ENCODE measurements at places on chromosomes 2 and 18.

DNA sequence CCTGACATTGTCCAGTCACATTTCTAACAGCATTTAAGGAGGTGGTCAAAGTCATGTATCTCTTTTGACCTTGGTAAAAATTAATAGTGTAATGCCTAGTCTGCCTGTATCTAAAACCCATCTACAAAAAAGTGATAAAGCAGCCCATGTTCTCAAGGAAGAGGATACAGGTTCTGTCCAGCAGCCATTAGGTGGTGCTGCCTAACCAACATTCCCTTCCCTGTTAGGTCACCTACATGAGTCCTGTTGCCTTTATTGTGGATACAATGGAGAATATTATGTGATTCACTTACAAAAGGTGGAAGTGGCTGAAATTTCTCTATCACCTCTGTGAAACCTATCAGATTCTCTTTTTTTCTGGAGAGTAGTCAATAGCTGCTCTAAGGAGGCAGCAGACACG lies 52.5 kb downstream of the AQP4 start:
- DNase-seq: no peak
- H3K4me1 ChIP-seq: no peaks in the 10 kb centered on the region
- H3K4me3 ChIP-seq: no peak overlapping the region
- no peaks in the 10 kb centered on the region for H3K36me3 ChIP-seq
- H3K27ac ChIP-seq: no peak overlapping the region

DNA sequence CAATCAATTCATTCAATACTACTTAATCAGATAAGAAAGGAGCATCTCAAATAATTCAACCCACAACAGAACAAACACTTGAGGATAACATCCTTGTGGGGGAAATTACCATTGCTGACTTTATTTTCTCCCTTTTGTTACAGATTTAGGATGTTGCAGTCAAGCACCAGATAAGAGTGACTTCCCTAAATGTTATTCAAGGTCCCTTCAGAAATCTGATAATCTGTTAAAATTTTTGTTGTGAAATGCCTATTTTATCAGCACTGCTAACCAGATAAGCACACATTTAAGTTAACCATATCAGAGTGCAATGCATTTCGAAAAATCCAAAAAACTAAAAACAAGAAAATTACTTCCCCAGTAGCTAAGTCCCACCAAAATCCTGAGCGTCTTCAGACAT lies 33.5 kb downstream of the SUMO1 start:
- H3K4me1 ChIP-seq: no peaks in the 10 kb centered on the region
- H3K4me3 ChIP-seq: no peak overlapping the region
- H3K36me3 ChIP-seq: peaks cover 10% of the 10 kb centered on the region
- no peaks in the 10 kb centered on the region for H3K27me3 ChIP-seq
- DNase-seq: no peak

- no peaks in the 10 kb centered on the region for H3K27me3 ChIP-seq
- H3K27ac ChIP-seq: no peak overlapping the region
- peaks cover 9% of the 10 kb centered on the region for H3K4me1 ChIP-seq
- H3K36me3 ChIP-seq: no peaks in the 10 kb centered on the region
Observed at GRCh38 chr2:120313695-120314615, 32.0 kb upstream of the INHBB start.

DNA sequence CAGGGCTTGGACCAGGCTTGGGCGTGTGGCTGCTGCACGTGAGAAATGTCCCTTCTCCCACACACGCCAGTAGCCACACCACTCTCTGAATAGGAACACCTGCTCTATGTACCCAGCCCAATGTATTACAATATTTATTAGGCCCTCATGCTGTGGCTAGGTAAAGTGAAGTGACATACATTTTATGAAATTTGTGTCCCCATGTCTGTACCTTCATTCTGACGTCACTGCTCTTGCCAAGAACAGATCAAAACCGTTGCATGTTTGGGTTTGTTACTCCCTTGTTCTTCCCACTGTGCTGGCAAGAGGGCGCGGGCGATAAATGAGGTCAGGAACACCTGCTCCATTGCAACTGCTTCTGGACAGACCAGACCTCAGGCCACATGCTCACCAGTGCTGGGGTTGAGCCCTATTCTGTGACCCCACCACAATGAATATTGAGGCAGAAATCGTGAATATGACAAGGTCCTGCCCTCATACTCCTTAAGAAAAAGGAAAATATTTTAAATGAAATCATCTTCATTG lies 436.4 kb upstream of the SALL3 start:
- no peak for DNase-seq
- no peak overlapping the region for H3K4me3 ChIP-seq
- H3K27me3 ChIP-seq: no peaks in the 10 kb centered on the region
- H3K4me1 ChIP-seq: no peaks in the 10 kb centered on the region
- no peak overlapping the region for H3K27ac ChIP-seq
- H3K36me3 ChIP-seq: no peaks in the 10 kb centered on the region

GRCh38 chr2:120552800-120553481 lies 182.7 kb upstream of the GLI2 start:
- H3K4me3 ChIP-seq: no peak overlapping the region
- peak overlapping the region; percentile 53 for H3K27ac ChIP-seq
- H3K36me3 ChIP-seq: no peaks in the 10 kb centered on the region
- H3K27me3 ChIP-seq: no peaks in the 10 kb centered on the region
- DNase-seq: peak; percentile 79

DNA sequence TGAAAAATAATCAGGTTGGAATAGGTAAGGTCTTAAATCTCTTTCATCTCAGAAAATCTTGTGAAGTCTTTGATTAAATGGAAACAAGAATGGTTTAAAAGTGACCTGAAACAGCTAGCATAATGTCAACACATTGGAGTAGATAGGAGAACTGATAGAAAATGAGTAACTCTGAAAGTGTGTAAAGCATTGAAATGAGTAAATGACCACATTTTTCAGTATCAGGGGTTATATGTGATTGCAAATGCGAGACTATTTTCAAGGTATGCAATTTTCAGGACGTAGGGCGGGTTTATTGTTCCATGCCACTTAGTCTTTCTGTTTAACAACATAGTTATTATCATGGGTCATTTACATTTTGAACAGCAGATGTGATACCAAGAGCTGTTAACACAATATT lies 1383.2 kb downstream of the LRP1B start:
- no peak overlapping the region for H3K4me3 ChIP-seq
- H3K27me3 ChIP-seq: no peaks in the 10 kb centered on the region
- no peaks in the 10 kb centered on the region for H3K4me1 ChIP-seq
- H3K36me3 ChIP-seq: no peaks in the 10 kb centered on the region
- H3K27ac ChIP-seq: no peak overlapping the region

DNA sequence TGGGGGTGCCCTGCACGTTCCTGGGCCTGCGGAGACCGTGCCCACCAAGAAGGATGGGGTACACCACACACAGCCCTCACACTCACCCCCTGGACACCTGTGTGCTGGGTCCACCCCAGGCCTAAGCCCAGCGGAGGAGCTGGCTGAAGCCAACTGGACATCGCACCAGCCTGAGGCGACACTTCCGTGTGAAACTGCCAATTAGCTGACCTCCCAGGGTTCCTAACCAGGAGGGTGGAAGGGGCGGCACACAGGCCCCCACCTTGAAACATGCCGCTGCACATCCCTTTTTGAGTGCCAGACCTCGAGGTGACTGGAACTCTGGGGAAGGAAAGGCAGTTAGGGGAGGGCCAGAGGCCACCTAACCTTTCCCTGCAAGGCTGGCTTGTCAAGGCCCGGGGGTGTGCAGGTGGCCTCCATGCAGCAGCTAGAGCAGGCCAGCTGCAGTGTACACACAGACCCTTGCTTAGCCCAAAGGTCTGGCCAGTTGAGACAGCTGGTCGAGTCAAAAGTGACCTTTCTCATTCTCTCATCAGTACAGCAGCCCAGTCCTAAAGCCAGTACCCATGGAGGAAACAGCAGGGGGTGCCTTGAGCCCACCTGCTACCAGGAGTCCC lies 4.5 kb downstream of the STK25 start:
- H3K4me3 ChIP-seq: no peak overlapping the region
- DNase-seq: no peak
- H3K27ac ChIP-seq: no peak overlapping the region
- H3K36me3 ChIP-seq: no peaks in the 10 kb centered on the region

DNA sequence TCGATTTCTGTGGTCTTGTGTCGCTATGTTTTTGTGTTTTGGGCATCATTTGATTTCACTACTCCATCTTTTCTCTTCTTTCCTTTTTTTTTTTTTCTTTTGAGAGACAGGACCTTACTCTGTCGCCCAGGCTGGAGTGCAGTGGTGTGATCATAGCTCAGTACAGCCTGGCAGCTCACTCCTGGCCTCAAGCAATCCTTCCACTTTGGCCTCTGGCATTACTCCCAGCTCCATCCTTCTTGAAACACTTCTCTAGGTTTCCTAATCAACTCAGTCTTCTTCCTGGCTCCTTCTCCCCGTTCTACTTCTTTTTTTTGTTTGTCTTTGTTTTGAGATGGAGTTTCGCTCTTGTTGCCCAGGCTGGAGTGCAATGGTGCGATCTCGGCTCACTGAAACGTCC lies 26.5 kb downstream of the TCF23 start:
- DNase-seq: no peak
- peaks cover 24% of the 10 kb centered on the region for H3K4me1 ChIP-seq
- no peak overlapping the region for H3K4me3 ChIP-seq
- no peaks in the 10 kb centered on the region for H3K27me3 ChIP-seq
- H3K27ac ChIP-seq: no peak overlapping the region

Data from liver (tissue), 10 donors.